ENCODE measurements at places on chromosomes 13 and 19.
A peak's percentile ranks its signal among the peaks of the same experiment; 100 is the strongest.

DNA sequence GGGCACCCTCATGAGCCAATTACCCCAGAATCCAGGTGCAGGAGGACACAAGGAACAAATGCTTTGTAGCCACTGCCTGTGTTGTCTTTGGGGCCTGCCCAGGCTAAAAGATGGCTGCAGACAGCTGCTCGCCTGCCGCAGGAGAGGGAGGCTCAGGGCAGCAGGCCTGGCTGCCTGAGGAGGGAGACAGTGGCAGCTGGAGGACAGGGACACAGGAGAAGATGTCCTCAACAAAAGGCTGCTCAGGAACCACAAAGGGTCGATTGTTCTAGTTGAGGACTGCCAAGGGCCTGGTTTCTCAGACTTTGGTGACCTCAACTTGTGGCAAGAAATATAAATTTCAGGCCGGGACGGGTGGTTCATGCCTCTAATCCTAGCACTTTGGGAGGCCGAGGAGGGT is 7.6 kb downstream of the SIRT2 start:
- no peak for DNase-seq

DNA sequence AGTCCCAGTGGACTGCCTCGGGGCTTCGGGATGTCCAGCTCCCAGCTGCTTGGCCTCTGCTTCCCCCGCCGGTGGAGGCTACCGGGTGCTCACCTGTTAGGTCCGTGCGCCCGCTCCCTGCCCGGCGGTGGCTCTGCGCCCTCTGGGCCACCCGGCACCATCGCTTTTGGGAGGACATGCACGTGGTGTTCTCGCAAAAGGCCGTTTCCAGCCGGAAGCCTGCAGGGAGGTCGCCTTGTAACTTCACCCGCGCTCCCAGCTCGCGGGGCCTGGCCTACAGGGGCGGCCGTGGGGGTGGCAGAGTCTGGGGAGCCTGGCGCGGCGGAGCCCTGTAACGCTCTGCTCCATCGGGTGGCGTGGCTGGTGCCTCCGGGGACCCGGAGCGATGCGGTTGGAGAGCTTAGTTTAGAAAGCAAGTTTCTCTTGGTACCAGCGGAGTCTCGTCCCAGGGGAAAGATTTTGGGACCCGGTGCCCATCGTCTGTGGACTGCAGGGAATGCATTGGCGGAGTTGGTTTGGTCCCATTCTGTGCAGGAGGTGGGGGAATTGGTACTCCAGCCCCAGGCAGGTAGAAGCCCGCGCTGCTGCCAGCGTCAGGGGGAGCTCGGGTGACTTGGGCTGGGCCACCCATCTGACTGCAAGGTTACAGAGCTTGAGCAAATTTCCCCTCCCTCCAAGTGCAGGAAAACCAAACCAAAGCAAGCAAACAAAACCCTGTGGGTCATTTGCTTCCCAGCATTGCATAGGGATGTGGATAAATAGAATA is 673 bp downstream of the SPATA13 start:
- DNase-seq, result no peak

DNA sequence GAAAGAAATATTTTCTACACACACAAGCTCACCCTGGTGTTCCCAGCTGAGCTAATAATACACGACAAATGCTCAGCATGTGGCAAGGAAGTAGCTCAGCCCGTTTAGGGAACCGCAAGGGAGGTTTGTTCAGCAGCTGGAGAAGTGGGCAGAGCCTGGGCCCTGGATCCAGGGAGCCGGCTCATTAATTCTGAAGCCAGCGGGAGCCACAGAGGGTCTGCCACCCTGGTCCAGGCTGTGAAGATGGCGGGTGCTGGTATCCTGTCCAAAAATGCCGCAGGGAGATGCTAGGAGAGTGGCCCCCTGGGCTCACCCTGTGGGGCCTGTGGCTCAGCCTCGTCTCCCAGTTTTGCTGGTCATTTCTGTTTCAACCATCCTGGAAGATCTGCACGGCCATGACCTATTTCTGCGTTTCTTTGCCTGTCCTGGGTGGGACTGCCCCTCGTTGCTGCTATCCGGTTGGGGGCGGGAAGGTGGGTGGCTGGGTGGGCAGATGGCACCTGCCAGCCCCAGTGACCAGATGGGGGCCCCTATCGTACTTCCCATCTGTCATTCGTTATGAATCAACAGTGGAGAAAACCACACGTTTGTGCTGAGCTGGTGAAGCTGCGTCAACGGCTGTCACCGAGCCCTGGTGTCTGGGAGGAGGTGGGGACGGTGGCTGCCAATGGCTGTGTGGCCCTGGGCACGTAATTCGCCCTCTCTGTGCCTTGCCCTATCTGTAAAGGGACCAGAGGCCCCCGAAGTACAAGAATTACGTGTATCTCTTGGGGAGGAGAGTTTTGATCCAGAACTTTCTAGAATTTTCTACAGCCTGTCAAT is 2.7 kb upstream of the GNA15 start:
- DNase-seq, result peak; percentile 13

DNA sequence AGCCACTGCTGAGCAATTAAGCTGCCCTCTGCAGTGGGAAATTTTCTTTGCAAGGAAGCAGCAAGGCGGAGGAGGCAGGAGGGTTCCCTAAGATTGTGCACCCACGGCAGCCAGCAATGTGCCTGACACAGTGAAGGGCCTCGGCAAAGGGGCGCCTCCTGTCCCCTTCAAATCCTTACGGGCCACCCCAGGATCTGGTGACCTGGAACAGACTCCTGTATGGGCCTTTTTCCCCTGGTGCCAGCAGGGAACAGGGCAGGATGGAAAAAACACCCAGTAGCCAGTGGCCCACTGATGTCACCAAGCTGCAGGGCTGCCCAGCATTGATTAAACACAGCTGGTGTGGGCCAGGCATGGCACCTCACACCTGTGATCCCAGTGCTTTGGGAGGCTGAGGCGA is 86.7 kb downstream of the GNG7 start:
- no peak for DNase-seq

GRCh38 chr13:110524541-110525257 is 36.8 kb downstream of the RAB20 start:
- DNase-seq, result peak; percentile 19

GRCh38 chr19:57719424-57719823 is 8.0 kb downstream of the ZNF671 start:
- no peak for DNase-seq

GRCh38 chr13:114124921-114125320 is 7.5 kb downstream of the RASA3 start:
- DNase-seq, result no peak

GRCh38 chr19:46787040-46787330 is 1.4 kb downstream of the SLC1A5 start:
- no peak for DNase-seq

GRCh38 chr13:99371956-99372355 is 64.8 kb upstream of the GPR183 start:
- no peak for DNase-seq

DNA sequence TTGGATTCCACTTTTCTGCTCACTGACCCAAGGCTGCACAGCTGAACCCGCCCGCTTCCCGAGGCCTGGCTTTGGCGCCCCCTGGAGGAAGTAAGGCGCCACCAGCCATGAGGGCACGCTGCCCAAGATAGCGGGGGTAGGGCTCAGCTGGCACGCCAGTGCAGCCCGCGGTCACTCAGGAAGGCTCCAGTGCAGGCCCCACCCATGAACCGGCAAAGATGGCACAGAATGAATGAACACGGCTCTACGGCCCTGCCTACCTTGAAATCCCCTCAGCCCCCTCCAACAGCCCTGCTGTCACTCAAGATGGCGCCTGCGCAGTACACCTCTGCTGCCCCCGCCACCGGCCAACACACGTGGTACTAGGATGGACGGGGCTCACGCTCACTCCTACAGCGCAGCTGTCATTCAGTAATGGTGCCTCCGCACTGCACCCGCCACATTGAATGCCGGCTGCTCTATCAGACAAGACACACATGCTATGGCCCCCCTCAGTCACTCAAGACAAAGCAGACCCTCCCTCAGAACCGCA is 3.0 kb downstream of the PEG3 start:
- DNase-seq, result peak; percentile 90

- DNase-seq, result no peak
Observed at GRCh38 chr13:20528452-20528851, 2.8 kb upstream of the CRYL1 start.

GRCh38 chr13:23695711-23696464 is 125.7 kb downstream of the TNFRSF19 start:
- DNase-seq, result no peak

DNA sequence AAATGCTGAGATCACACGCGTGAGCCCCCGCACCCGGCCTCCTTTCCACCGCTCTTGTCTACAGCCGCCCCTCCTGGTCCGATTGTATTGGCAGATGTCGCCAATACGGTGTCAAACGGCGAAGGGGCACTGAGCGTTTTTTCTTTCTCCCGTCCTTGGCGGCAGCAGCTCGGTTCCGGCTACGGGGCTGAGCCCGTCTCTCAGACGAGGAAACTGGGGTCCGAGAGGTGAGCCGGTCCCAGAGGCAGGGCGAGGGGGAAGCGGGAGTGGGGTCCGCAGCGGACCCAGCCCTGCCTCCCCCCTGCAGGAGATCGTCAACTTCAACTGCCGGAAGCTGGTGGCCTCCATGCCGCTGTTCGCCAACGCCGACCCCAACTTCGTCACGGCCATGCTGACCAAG is 20.4 kb downstream of the POLRMT start:
- no peak for DNase-seq

DNA sequence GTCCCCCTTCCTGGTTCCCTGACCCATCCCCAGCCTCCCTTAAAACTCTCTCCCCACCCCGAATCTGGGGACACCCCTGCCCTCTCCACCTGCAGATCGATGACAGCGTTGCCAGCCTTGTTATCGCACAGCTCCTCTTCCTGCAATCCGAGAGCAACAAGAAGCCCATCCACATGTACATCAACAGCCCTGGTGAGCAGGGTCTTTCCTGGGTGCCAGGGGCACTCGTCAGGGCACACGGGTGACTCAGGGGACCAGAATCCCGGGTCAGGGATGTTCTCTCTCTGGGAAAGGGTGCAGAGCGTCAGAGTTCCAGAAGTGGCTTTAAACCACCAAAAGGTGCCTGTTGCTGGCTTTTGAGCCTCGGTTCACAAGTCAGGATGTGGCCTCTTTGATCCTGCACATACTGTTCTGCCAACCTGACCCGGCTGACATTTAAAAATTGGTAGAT is 1.0 kb downstream of the CLPP start:
- no peak for DNase-seq

- DNase-seq, result no peak
Observed at GRCh38 chr13:42392716-42393572, 121.0 kb downstream of the AKAP11 start.

GRCh38 chr13:70923863-70924752 is 815.9 kb upstream of the KLHL1 start:
- DNase-seq, result no peak

DNA sequence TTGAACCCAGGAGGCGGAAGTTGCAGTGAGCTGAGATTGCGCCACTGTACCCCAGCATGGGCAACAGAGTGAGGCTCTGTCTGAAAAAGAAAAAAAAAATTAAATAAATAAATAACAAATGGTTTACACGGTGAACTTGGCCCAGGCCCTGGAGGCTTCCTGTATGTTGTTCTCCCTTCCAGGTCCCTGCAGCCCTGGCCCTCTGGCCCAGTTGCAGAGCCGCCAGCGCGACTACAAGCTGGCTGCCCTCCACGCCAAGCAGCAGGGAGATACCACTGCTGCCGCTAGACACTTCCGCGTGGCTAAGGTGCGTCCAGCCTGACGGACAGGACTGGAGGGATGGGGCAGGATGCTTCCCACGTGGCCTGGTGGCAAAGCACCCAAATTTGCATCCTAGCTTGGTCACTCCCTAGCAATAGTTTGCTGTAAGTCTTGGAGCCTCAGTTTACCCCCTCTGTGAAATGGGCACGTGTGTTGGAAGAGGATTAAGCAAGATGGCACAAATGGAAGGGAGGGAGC is 11.9 kb downstream of the CC2D1A start:
- DNase-seq, result no peak

- DNase-seq, result no peak
Observed at GRCh38 chr19:1189419-1189818, 15.4 kb upstream of the SBNO2 start.

DNA sequence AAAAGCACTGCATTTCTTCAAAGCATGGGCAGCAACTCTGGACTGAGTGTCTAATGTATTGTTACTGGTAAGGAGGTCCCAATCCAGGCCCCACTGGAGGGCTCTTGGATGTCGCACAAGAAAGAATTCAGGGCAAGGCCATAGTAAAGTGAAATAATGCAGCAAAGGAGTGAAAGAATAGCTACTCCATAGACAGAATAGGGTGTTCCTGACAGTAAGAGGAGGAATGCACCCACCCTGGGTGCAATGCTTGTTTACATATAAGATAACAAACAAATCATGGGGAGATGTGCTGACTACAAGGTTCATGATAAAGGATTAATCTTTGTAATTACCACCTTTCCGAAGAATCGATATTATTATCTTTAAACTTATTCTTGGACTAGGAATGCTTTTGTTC is 58.8 kb upstream of the ABCC4 start:
- DNase-seq, result no peak

- no peak for DNase-seq
Observed at GRCh38 chr19:55820037-55820436, 11.8 kb downstream of the NLRP11 start.
